DND-41 (cell line): ENCODE measurements at places on chromosomes 6 and 20.

GRCh38 chr20:38763616-38764015 is 15.4 kb downstream of the ACTR5 start:
- peaks cover 97% of the 10 kb centered on the region for H3K36me3 ChIP-seq
- H3K4me1 ChIP-seq: no peaks in the 10 kb centered on the region
- H3K4me3 ChIP-seq: no peak overlapping the region
- no peaks in the 10 kb centered on the region for H3K27me3 ChIP-seq

- peaks cover 8% of the 10 kb centered on the region for H3K27me3 ChIP-seq
- H3K4me1 ChIP-seq: peaks cover 7% of the 10 kb centered on the region; the same call in 1 of the 2 replicates
- no peaks in the 10 kb centered on the region for H3K36me3 ChIP-seq
- H3K4me3 ChIP-seq: no peak overlapping the region
Measured at GRCh38 chr6:2633736-2634135, 117.0 kb downstream of the MYLK4 start.

- peaks cover 2% of the 10 kb centered on the region; the same call in 1 of the 2 replicates for H3K36me3 ChIP-seq
- H3K4me3 ChIP-seq: peak within 1 kb of the TSS; percentile 95
- H3K27me3 ChIP-seq: no peaks in the 10 kb centered on the region
Measured at GRCh38 chr6:99568103-99568933, at the start of gene CCNC. Gene CCNC, minus strand, starts transcription at chr6:99568660. Its CDS starts 133 bp downstream, at chr6:99568527.

DNA sequence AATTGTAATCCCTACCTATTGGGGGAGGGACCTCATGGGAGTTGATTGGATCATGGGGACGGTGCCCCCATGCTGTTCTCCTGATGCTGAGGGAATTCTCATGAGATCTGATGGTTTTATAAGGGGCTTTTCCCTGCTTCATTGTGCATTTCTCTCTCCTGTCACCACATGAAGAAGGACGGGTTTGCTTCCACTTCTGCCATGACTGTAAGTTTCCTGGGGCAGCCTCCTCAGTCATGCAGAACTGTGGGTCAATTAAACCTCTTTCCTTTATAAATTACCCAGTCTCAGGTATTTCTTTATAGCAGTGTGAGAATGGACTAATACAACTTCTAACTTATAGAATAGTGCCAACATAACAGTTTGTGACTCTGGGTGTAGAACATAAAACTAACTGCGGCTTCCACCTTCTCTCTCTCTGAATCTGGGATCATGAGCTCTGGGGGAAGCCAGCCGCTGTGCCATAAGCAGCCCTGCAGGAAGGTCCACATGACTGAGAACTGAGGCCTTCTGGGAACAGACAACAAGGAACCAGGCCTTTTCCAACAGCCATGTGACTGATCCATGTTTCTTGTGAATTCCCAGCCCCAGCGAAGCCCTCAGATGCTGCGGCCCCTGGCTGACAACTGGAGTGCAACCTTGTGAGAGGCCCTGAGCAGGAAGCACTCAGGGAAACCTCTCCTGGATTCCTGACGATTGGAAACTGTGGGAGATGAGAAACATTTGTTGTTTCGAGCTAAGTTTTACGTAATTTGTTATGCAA is 3.4 kb upstream of the HLA-A start:
- peaks cover 16% of the 10 kb centered on the region for H3K4me1 ChIP-seq
- no peaks in the 10 kb centered on the region for H3K27me3 ChIP-seq
- DNase-seq: no peak
- peaks cover 7% of the 10 kb centered on the region; the same call in 1 of the 2 replicates for H3K36me3 ChIP-seq
- H3K27ac ChIP-seq: no peak overlapping the region

- no peaks in the 10 kb centered on the region for H3K4me1 ChIP-seq
- no peak overlapping the region for H3K4me3 ChIP-seq
- no peak overlapping the region for H3K27ac ChIP-seq
- no peaks in the 10 kb centered on the region for H3K36me3 ChIP-seq
- no peak for DNase-seq
Measured at GRCh38 chr20:59421089-59421488, 120.7 kb downstream of the EDN3 start.

- H3K4me3 ChIP-seq: no peak overlapping the region
- no peak overlapping the region for H3K27ac ChIP-seq
- no peak for DNase-seq
- H3K4me1 ChIP-seq: peaks cover 23% of the 10 kb centered on the region
Measured at GRCh38 chr6:167704396-167704901, 122.3 kb upstream of the AFDN start.

DNA sequence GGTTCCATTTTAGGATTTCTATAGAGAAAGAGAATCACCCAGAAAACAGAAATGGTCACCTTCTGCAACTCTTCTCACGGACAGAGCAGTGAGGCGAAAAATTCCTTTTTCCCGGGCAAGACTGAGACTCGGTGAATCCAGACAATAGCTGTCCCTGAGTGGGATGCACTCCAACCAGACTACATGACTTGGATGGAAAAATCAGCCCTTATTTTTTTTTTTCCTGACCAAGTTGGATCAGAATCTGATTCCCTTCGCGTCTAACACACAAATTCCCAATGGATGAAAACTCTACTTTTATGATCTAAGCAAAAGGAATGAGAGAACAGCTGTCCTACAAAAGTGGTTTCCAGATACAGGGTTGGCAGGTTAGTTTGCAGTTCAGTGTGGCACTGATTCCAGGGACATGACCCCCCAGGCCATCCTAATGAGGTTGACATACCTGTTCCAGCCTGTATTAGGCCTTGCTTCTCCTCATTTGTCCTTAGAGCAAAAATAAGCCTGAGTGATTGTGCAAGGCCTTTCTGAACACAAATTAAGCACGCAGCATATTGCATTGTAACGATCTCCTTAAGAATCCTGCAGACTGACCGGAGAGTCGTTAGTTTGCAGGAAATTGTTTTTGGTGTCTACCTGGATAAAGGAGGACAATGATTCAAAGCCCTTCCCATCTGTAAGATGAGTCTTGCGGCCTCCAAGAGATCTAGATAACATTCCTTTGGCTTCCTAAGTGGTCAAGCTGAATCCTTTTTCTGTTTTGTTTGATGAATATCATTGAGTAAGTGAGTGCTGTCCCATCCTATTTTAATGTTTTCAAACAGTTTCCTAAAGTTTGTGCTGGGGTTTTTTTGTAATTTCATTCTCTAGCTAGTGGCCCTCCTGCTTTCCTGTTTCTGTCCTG is 1.5 kb upstream of the NEDD9 start:
- no peaks in the 10 kb centered on the region for H3K27me3 ChIP-seq
- peaks cover 26% of the 10 kb centered on the region for H3K4me1 ChIP-seq
- H3K27ac ChIP-seq: peak overlapping the region; percentile 95
- H3K36me3 ChIP-seq: no peaks in the 10 kb centered on the region

DNA sequence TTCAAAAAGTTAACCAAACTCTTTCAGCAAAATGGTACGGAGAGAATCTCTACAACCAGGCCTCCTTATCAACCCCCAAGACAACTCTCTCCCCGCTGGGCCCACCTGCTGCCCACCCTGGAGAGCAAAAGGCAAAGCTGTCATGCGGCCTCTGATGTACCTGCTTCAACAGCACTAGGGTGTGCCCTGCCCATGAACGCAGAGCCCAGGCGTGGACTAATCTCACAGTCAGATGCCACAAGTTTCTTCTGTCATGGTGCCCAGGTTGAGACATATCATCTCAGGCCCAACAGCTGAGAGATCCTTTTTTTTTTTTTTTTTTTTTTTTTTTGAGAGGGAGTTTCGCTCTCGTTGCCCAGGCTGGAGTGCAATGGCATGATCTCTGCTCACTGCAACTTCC is 26.3 kb downstream of the SLC2A4RG start:
- no peaks in the 10 kb centered on the region for H3K36me3 ChIP-seq
- H3K27ac ChIP-seq: no peak overlapping the region
- H3K4me3 ChIP-seq: no peak overlapping the region
- no peaks in the 10 kb centered on the region for H3K4me1 ChIP-seq
- no peak for DNase-seq

GRCh38 chr6:122734529-122735395 is 44.8 kb upstream of the FABP7 start:
- H3K4me3 ChIP-seq: no peak overlapping the region
- no peaks in the 10 kb centered on the region for H3K36me3 ChIP-seq
- peaks cover 8% of the 10 kb centered on the region for H3K27me3 ChIP-seq
- no peaks in the 10 kb centered on the region for H3K4me1 ChIP-seq
- H3K27ac ChIP-seq: no peak overlapping the region
- no peak for DNase-seq
